Fibroblast of skin of left biceps (primary cell): ENCODE measurements at places on chromosomes 2 and 18.

DNA sequence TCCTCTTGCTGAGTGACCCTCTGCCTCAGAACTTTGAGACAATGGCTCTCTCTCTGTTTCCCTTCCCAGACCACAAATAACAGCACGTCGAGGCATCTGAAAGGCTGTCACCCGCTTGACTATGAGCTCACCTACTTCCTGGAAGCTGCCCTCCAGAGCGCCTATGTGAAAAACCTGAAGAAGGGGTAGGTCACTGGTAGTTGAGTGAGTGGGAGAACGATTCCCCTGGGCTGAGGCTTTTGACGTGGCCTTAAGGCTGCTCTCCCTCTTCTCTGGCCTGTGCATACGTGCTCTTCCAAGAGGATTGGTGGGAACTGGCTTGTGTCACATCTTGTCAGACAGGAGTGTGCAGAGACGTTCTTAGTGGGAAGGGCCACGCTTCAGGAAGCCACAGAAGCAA, 63.1 kb upstream of the MCFD2 start:
- no peak for DNase-seq

- DNase-seq = no peak
Observed at GRCh38 chr2:176104316-176105077, 2.6 kb upstream of the HOXD11 start.

DNA sequence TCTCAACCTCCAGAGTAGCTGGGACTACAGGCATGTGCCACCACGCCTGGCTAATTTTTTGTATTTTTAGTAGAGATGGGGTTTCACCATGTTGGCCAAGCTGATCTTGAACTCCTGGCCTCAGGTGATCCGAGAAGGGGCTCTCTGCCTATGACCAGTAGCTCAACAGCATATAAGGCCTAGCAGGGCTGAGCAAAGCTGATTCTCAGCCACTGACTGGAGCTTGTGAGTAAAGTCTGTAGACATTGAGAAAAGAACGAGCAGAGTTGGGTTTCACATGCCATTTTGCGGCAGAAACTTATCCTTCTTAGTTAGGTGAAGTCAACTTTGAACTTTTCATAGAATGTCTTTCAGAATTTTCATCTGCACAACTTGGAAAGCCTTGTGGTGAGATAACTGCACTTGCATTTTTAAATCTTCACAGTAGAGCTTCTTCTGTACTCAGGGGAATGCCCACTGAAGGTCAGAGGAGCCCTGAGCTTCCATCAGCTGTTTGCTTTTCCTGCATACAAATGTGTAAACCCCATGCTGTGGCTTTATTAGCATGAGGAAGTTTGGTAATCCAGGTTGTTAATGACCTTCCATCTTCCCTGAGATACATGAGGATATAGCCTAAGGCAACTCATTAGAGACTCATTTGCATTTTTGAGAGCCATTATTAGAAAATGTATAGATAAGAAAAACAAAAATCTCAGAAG, 602.4 kb downstream of the METTL4 start:
- no peak for DNase-seq

- DNase-seq = no peak
Observed at GRCh38 chr2:18047213-18047611, 168.7 kb downstream of the KCNS3 start.

- no peak for DNase-seq
Observed at GRCh38 chr2:211328126-211328525, 771.7 kb downstream of the CPS1 start.

DNA sequence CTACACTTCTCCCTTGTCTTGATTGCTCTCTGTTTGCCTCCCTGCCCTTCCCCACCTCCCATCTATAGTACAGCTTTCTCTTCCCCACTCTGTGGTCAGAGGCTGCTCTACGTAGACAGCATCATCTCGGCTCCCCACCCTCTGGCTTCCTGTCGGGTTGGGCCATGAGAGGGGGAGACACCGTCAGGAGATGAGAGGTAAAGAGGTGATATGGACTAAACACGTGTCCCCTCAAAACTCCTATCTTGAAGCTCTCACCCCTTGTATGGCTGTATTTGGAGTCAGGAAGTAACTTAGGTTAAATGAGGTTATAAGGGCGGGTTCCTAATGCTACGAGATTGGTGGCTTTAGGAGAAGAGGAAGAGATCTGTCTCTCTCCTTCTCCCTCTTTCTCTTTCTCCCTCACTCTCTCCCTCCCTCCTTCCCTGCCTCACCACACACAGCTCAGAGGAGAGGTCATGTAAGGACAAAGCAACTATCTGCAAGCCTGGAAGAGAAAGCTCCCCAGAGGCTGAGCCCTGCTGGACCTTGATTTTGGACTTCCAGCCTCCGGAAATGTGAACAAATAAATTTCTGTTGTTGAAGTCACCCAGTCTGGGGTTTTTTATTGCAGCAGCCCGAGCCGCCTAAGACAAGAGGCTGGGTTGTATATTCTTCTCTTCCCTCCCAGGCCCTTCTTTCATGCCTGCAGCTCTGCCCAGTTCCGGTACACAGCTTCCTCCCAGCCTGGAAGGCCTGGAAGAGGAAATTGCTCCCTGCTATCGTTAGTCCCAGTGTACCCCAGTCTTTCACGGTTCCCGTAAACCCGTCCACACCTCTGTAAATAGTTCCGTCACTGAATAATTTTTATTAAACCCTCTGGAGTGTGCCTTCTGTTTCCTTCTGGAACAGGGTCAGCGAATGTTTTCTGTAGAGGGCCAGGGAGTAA, 138.0 kb downstream of the AKAIN1 start:
- no peak for DNase-seq

GRCh38 chr18:49953391-49953790, 140.1 kb upstream of the ACAA2 start:
- DNase-seq = no peak

DNA sequence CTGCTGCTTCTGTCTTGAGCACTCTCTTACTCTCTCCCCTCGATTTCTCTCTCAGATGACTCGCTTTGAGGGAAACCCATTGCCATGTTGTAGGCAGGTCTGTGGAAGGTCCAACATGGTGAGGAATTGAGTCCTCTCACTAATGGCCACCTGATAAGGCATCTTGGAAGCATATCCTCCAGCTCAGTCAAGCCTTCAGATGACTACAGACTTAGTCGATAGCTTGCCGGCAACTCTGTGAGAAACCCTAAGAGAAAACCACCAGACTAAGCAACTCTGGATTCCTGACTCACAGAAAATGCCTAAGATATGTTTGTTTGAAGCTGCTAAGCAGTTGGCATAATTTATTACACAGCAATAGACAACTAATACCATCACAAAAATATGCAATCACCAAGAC, 51.2 kb downstream of the WDR75 start:
- DNase-seq = no peak

- DNase-seq = no peak
Observed at GRCh38 chr2:208274748-208275147, 8.7 kb downstream of the PIKFYVE start.

DNA sequence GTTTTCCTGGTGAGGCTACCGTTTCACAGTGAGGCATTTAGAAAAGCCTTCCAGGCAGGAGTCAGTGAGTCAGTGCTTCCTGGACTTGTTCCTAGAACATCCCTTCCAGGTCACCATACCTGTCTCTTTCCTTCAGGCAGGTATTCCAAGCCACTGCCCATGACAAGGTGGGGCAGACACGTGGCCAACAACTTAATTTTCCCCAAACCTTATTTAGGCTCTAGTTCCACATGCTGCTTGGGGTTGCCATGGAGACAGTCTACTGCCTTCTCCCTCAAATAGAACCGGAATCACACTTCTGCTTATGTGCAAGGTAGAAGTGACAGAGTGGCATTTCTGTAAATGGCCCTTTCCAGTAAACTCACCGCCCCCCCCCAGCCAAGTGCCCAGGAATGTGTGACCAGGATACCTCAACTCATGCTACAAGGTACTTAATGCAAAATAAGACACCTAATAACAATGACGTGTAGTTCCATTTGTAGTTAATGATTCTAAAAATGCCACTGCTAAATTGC, 258.3 kb downstream of the PRKCE start:
- DNase-seq = no peak

DNA sequence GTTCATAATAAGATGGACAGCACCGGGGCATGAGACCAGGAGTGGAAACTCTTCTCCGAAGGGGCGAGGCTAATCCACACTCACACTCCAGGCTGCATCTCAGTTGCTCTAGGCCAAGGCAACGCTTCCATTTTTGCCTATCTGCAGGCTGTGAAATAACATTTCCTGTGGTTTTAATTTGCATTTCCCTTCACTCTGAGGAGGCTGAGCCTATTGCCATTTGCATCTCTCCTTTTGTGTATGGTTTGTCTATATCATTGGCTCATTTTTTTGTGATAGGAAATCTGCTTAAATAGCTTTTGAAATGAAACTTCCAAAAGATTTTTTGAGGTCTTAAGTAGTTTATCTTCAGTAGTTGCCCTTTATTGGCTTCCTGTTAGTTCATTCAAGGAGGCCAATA, 57.6 kb downstream of the TPGS2 start:
- no peak for DNase-seq

DNA sequence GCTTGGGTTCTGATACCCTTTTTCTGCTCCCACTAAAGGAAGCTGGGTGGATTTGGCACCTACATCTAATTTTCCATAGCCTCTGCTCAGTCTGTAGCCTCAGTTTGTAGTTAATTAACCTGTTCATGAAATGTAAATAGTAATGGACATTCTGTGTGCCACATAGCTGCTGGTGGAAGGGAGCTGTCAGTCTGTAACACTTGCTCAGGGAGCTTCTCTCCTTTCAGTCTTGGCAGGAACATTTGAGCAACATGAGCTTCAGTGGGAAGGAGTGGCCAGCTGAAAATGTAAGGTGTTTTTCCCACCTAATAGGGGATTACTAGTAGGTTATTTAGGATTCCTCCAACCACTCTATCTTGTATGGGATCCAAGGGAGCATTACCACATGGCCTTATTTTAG, 203.4 kb downstream of the ASXL3 start:
- DNase-seq = no peak

DNA sequence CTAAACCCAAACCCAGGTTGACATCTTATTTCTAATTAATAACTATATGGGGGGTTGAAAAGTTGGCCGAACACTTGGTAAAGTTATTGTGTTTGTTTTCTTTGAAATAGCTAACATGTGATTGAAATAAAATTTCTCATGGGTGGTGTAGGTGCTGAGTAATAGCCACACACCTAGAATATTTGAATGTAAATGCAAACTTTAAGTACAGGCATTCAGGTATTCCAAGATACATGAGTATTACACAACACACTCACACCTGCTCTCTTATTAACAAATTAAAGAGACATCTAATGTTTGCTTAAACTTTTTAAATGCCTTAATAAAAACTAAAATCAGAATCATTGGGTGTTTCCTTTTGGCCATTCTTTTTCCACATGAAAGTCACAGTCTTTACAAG, 165.5 kb downstream of the EHBP1 start:
- no peak for DNase-seq

DNA sequence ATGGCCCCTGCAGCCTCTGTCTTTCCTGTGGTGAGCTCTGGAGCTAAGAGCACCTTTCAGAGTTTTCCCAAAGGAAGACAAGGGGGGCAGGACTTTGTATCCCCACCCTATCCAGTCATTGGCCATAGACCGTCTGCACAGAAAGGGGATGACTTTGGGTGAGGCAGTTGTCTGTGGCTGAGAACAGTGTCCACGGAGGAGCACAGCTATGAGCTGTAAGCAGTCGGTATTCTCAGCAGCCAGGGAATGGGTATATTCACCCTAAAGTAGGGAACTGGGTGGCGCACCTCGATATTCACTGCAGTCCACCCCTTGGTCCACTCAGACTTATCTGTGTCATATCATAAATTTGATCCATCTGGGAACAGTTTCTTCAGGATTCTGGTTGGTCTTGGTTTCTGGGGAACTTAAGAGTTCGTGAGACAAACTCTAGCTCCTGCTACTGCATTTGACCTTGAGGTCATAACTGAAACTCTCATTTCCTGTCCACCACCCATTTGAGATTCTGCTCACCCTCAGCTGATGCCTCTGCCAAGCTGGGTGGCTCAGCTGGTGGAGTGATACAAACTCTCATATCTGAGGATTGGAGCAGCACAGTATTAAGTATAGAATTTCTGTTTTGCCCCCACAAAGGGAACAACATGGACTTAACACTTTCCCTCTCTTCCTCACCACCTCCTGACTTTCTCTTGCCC, 45.2 kb upstream of the SCG2 start:
- no peak for DNase-seq

DNA sequence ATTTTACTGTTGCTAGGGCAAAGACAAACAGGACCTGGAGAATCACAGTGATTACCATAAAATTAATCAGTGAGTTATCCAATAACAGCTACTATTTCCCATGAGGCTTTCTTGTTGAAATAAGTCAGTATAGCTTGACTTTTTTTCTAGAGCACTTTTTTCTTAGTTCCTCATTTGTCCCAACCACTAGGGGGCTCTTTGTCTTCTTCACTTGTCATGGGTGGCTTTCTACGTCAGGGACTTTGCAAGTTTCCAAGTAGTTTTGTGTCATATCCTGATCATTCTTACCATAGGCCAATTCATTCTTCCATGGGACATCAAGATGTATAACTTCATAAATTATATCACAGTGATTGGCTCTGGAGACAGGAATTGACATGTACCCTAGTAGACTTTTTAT, 1019.6 kb upstream of the PIK3C3 start:
- no peak for DNase-seq

- no peak for DNase-seq
Observed at GRCh38 chr2:71613953-71614925, 160.9 kb downstream of the DYSF start.

DNA sequence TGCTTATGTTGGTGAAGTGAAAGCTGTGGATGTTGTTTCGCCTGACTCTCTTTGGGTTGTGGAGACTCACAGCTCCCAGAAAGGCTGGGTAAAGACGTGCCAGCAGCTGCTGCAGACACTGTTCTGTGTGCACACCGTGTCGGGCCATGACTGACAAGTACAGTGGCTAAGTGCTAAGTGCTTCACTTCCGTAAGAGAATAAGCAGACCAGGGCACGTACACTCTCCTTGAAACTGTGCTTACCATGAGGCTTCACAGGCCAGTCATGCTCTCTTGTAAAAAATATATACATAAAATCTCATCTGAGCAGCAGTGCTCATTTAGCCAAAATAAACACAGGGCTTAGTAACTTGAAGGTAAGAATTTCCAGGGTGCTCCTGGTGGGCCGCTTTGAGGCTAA, 86.0 kb downstream of the NRP2 start:
- no peak for DNase-seq

- DNase-seq = no peak
Observed at GRCh38 chr2:77314721-77315120, 207.5 kb downstream of the LRRTM4 start.

DNA sequence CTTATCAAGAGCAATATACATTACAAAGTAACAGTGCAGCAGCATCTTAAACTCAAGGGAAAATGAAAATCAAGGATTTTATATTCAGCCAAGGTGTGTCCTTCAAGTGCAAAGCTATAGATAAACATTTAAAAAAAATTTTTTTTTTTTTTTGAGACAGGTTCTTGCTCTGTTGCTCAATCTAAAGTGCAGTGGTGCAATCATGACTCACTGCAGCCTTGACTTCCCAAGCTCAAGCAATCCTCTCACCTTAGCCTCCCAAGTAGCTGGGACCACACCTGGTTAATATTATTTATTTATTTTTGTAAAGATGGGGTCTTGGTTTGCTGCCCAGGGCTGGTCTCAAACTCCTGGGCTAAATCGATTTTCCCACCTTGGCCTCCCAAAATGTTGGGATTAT, 9.0 kb downstream of the CDKL4 start:
- DNase-seq = no peak
